ENCODE measurements at places on chromosomes 1 and 21. TPM values are rescaled to one million over a fixed set of nuclear protein-coding genes. Genes with fewer than 3 reads are reported as not detected.

Gene RABIF
- total RNA-seq, result 11.1 TPM

GRCh38 chr1:2249559-2249906 is 21.4 kb downstream of the SKI start:
- H3K4me3 ChIP-seq, result no peak overlapping the region
- no peak overlapping the region for H3K27ac ChIP-seq
- no peak for DNase-seq
- peaks cover 38% of the 10 kb centered on the region for H3K4me1 ChIP-seq

GRCh38 chr1:186849271-186849671 is 20.5 kb downstream of the PLA2G4A start:
- no peak overlapping the region for H3K27ac ChIP-seq
- no peaks in the 10 kb centered on the region for H3K27me3 ChIP-seq
- no peaks in the 10 kb centered on the region for H3K4me1 ChIP-seq
- no peak for DNase-seq
- no peaks in the 10 kb centered on the region for H3K36me3 ChIP-seq
- no peak overlapping the region for H3K4me3 ChIP-seq

GRCh38 chr21:42039911-42040351 is 29.8 kb upstream of the ZBTB21 start:
- H3K27me3 ChIP-seq, result no peaks in the 10 kb centered on the region
- peaks cover 33% of the 10 kb centered on the region for H3K4me1 ChIP-seq
- peak overlapping the region; percentile 99 for H3K27ac ChIP-seq
- peak overlapping the region; percentile 18 for H3K4me3 ChIP-seq

GRCh38 chr1:88731475-88732269 is 47.6 kb downstream of the PKN2 start:
- peak; percentile 94 for DNase-seq
- H3K4me3 ChIP-seq, result no peak overlapping the region
- H3K36me3 ChIP-seq, result no peaks in the 10 kb centered on the region
- no peaks in the 10 kb centered on the region for H3K27me3 ChIP-seq
- peaks cover 14% of the 10 kb centered on the region for H3K4me1 ChIP-seq

Measured in astrocyte (in vitro differentiated cells and primary cell).